ENCODE measurements at places on chromosomes 16 and 17.

DNA sequence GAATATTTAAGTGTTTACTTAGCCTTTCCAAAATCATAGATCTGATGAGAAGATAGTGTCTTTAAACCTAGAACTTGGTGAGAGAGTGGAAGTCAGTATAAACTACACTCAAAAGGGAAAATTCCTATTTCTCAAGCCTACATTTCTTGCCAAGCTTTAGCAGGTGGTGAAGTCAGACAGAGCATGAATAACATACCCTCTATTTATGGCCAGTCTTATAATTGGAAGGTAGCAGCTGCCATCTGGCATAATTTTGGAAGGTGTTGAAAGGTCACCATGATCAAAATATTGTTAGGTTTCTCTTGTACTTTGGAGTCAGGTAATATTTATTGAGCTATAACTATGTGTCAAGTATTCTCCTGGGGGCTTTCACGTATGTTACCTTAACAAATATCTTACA, 729.3 kb upstream of the KIF2B start:
- no peak for DNase-seq

DNA sequence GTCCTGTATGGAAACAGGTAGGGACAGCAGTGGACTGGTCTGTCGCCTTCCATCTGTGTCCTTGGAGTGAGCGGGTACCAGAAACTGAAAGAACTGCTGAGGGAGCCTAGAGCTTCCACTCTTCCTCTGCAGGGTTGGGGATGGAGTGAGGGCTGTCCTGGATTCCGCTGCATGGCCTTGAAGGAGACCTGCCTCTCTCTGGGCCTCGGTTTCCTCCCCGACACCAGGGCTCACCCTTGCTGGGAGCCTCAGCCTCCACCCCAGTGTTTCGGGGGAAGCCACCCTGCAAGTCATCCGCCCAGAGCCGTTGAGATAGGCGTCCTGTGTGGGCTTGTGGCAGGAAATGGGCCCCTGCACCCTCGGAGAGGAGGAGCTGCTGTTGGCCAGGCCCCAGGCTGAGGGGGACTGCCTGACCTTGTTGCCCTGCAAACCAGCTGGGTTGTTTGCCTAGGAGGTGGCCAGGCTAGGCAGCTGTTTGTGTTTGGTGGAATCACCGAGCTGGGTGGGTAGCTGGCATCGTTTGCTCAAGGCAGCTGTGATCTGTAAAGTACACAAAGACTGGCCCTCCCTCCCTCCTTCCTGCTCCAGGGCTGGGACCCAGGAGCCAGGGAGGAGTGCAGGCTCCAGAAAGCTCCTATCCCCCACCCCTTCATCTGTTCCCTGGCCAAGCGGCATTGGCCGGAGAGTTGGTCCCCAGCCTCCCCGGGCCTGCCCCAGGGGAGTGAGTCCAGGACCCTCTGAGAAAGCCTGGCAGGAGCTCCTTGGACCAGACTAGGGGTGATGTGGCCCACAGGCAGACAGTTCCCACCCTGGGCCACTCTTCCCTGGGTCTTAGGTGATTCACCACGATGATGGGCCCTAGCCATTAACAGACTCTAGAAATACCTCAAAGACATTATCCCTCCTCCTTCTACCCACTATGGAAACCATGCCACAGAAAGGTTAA, 1.3 kb downstream of the RAB37 start:
- peak; percentile 50 for DNase-seq

DNA sequence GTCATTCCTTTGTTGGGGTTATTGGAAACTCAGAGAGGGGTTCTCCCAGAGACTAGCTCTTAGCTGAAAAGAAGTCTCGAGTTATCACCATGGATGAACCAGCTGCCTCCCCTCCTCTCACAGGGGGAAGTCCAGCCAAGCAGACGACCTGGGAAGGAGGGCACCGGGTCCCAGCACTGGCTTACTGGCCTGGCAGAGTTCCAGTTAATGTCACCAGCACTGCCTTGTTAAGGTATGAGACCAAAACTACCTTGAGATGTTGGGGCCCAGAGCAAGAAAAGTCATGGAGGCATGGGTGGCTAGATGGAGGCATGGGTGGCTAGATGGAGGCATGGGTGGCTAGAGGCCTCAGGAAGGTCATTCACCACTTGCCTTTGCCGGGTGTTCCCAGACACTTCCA, 72.4 kb downstream of the WIPI1 start:
- no peak for DNase-seq

DNA sequence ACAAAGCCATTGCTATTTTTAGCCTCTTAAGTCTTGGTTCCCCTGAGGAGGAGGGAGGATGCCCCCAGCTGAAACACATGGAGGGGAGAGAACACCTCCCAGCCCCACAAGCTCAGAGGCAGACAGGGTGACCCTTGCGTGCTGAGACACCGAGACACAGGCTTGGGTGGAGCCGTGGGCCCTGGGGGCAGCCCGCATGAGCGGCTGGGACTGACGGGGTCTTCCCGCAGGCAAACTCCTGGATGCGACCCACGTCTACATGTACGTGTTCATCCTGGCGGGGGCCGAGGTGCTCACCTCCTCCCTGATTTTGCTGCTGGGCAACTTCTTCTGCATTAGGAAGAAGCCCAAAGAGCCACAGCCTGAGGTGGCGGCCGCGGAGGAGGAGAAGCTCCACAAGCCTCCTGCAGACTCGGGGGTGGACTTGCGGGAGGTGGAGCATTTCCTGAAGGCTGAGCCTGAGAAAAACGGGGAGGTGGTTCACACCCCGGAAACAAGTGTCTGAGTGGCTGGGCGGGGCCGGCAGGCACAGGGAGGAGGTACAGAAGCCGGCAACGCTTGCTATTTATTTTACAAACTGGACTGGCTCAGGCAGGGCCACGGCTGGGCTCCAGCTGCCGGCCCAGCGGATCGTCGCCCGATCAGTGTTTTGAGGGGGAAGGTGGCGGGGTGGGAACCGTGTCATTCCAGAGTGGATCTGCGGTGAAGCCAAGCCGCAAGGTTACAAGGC, 9.8 kb downstream of the SLC16A3 start:
- no peak for DNase-seq

GRCh38 chr16:55496509-55497145, 12.2 kb upstream of the LPCAT2 start:
- DNase-seq: no peak

GRCh38 chr16:5918567-5919130, 821.1 kb upstream of the EEF2KMT start:
- no peak for DNase-seq

GRCh38 chr16:58409316-58409973, 17.2 kb downstream of the GINS3 start:
- DNase-seq: no peak

- DNase-seq: no peak
Measured at GRCh38 chr16:65671071-65671470, 549.2 kb upstream of the CDH11 start.

GRCh38 chr16:31355431-31356100, 590 bp downstream of the ITGAX start:
- no peak for DNase-seq

DNA sequence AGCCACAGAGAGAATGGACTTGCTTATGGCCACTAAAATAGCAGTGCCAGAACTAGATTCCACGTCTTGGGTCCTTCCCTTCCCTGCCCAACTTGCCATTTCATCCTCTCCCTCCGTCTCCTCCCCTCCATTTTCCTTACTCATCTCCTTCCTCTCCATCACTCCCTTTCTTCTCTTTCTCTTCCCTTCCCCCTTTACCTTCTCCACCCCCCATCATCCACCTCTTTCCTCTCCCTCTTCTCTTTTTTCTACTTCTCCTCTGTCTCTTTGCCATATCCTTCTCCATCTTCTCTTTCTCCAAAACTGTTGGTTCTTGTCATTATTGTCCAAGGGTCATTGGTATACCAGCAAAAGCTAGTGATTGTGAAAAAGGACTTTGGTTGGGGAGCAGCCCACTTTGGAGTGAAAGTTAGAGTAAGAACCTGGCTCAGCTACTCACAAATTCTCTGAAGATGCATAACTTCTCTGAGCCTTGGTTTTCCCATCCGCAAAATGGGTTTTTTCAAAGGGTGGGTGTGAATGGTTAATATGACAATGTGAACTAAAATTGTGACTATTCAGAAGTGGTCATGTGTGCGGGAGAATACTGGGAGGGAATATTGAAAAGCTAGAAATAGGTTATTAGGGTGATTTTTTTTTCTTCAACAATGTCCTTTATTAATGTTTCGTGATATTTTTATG, 393.8 kb downstream of the XYLT1 start:
- no peak for DNase-seq
